Transverse colon (tissue), 4 donors: ENCODE measurements at places on chromosomes 5 and 9. TPM values are rescaled to one million over a fixed set of nuclear protein-coding genes. Genes with fewer than 3 reads are reported as not detected.

The ASPN gene
- total RNA-seq = 3.4 TPM

The LCN12 gene
- total RNA-seq = 2.9 TPM

The CDH9 gene
- total RNA-seq = not detected

The SLCO6A1 gene
- not detected for total RNA-seq

The PTAR1 gene
- total RNA-seq = 99.5 TPM
